GM12892 (cell line): ENCODE measurements at places on chromosomes 3 and 15.

GRCh38 chr3:59251869-59252268 is 202.0 kb upstream of the CFAP20DC start:
- DNase-seq, result no peak

- DNase-seq, result no peak
These were observed 111.8 kb upstream of the DPH6 start for GRCh38 chr15:35657679-35658311.

GRCh38 chr3:109644746-109645145 is 307.4 kb upstream of the DPPA4 start:
- no peak for DNase-seq

DNA sequence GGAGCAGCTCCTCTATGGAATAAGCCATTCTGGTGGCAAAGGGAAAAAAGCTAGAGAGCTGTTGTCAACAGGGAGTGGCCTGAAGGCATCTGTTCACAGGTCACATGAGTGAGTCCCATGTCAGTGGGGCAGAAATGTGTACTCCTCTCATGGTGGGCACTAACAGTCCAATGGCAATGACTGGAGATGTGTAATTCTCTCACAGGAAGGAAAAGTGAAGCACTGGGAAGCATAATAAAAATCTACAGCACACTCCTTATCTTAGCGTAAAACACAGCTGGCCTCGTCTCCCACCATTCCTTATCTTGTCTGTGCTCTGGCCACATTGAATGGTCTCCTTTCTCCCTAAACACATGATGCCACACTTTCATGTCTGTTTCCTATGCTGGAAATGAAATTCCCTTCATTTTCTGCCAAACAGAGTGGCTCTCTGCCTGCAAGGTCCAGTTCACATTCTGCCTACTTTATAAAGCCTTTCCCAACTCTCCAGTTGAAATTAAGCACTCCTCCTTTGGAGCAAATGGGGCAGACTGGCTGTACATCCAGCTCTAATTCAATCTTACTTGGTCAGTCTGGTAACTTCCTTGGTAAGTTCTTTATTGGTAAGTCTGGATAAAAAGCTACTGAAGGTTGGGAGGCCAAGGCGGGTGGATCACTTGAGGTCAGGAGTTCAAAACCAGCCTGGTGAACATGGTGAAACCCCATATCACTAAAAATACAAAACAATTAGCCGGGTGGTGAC is 139.8 kb downstream of the RPL22L1 start:
- DNase-seq, result no peak

- DNase-seq, result no peak
These were observed 303.0 kb upstream of the NR2F2 start for GRCh38 chr15:96027501-96027900.

DNA sequence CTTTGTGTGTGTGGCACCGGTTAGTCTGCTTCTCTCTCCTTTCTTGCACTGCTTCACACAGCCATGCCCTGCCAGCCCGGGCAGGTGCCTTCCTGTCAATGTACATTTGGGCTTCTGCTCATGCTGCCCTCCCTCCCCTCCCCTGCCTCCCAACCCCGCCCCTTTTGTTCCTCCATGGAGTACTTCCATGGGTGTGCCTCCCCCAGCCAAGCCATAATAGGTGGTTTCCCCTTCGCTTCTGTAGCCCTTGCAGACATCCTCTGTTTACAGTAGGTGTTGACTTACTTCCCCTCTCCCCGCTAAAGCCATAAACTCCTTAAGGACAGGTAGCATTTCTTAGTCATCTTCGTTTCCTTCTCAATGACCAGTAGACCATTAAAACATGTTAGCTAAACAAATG is 31.8 kb upstream of the CRTC3 start:
- no peak for DNase-seq

- no peak for DNase-seq
These were observed 53.4 kb upstream of the CD200R1L start for GRCh38 chr3:112900113-112900512.

GRCh38 chr3:79414806-79415205 is 353.0 kb downstream of the ROBO1 start:
- no peak for DNase-seq

DNA sequence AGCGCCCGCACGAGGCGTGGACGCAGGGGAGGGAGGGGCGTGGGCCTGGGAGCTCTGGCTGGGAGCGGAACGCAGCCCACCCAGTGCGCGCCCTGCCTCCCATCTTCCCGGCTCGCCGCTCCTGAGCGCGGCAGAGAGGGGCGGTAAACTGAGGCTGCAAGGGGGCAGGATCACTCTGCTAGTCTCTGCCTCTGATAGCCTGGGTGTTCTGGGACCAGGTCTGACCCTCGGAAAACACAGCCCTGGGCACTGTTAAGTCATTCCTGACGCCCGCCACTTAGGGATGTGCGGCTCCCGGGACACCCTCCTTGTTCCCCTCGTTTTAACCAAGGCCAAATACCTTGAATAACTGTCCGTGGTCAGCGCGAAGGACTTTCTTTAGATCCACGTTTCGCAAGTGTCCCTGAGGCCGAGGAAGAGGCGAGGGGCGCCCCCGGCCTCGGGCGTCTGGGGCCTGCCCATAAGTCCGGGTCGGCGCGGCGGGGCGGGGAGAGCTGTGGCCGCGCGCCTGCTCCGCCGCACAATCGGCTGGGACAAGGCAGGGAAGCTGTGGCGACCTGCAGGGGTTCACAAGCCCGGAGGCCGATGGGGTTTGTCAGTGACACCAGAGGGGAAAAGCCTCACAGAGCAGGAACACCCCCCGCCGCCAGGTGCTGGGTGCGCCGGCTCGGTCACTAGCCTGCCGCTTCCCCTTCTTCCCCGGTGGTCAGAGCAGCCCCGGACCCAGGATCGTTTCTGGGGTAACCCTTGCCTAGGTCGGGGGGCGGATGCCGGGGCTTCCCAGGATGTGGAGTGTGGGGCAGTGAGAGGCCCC is 1.5 kb downstream of the ITPKA start:
- DNase-seq, result no peak

- no peak for DNase-seq
These were observed 66.0 kb downstream of the RBMS3 start for GRCh38 chr3:29346828-29347227.

DNA sequence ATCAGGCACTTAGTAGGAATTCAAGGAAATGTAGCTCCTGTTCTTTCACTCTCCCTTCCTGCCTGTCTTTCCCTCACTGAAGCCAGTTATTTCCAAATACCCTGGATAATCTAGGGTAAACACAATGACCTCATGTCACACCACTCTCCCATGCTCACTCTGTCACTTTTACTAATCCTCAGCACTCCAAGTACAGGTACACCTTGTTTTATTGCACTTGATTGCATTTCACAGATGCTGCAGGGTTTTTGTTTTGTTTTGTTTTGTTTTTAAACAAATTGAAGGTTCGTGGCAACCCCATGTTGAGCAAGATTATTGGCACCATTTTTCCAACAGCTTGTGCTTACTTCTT is 40.8 kb downstream of the PPM1L start:
- DNase-seq, result no peak

DNA sequence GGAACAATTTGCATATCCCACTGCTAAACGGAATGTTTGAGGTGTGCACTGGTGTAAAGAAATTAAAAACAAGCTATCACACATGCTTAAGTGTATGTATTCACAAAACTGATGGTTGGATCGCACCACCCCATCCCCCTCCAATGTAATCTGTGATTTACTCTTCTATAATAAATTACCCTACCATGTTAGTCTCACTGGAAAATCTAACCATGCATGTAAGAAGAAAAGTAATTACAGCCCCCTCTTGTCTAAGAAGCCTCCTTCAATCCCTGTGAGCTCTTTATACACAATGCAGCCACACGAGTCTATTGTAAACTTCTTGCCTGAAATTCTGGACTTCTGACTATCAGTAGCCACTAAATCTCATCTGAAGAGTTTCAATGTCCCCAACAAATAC is 173.6 kb downstream of the ZBTB20 start:
- DNase-seq, result no peak

DNA sequence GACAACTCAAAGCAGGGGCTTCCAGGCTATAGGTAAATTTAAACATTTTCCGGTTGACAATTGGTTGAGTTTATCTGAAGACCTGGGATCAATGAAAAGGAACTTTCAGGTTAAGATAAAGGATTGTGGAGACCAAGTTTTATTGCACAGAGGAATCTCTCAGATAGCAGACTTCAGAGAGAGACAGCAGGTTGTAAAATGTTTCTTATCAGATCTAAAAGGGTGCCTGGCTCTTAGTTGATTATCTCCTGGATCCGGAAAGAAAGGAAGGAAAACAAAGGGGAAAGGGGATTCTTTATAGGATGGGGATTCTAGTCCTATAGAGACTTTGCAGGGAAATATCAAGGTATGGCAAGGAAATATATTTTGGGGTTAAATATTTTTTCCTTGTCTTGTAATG is 951.3 kb upstream of the SEMA6D start:
- DNase-seq, result no peak

GRCh38 chr15:85748176-85748575 is 46.5 kb downstream of the KLHL25 start:
- no peak for DNase-seq

GRCh38 chr3:53740956-53741355 is 105.3 kb downstream of the CHDH start:
- DNase-seq, result no peak

- no peak for DNase-seq
These were observed 5.7 kb downstream of the APH1B start for GRCh38 chr15:63283126-63283525.

GRCh38 chr3:147411238-147411814 is 2.2 kb downstream of the ZIC1 start:
- DNase-seq, result no peak

DNA sequence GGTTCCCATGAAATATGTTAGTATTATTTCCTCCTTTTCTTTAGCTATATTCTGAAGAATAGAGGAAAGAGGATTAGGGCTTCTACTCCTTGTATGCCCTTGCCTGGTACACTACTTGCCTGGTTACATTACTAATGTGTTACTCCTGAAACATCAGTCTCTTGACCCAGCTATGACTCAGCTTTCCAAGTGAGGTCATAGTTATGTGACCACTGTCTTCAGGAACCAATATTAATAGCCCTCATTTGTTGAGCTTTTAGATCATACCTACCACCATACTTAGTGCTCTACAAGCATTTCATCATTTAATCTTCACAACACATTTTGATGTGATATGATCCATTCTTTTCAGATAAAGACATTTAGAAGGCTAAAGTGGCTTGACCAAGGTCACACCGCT is 60.3 kb downstream of the CMSS1 start:
- DNase-seq, result no peak

DNA sequence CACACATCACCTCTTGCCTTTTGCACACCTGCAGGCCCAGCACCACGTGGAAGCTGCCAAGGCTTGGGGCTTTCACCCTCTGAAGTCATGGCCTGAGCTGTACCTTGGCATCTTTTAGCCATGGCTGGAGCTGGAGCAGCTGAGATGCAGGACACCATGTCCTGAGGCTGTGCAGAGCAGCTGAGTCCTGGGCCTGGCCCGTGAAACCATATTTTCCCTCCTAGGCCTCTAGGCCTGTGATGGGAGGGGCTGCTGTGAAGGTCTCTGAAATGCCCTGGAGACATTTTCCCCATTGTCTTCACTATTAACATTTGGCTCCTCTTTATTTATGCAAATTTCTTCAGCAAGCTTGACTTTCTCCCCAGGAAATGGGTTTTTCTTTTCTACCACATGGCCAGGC is 41.9 kb upstream of the PEX5L start:
- DNase-seq, result no peak

DNA sequence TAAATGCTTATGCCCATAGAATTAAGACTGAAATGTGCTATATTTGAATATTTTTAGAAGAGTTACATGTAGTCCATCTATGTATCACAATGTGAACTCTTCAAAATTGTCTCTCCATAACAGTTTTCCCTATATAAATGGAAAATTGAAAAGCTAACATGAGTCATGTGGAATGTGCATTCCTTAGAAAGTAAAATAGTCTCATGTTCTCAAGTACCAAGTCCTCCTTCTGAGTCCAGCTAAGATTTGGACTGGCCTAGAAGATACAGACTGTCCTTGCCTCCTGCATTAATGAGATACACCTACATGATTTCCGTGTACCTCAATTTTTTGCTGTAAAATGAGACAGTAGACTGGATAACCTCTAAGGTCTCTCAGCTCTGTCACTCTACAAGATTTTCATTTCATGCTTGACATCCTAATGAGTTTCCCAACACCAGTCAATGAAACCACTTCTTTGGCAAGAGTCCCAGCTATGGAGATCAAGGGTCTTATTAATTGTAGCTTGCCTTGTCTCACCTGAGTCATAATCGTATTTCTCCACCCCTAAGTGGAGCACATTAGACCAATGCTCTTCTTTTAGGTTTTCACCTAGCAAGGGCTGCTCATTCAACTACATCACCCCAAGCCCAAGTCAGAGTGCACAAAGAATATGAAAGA is 350.6 kb upstream of the IL12A start:
- DNase-seq, result no peak

DNA sequence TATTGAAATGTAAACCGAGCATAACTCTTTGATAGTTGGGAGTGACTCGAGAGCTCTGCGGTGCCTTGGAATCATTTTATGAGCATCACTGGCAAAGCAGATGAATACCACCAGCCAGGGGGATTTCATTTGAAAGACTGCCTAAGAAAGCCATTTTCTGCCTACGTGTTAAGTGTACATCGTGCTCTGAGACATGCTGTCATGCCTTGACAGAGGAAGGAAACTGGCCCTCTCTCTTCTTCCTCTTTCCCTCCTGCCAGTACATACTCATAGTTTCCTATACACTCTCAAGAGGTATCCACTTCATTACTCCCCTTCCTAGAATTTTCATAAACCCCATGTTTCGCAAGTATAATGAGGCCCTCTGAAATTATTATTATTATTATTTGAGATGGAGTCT is 8.8 kb downstream of the BCL2A1 start:
- no peak for DNase-seq

GRCh38 chr15:78715434-78715833 is 74.4 kb upstream of the CHRNB4 start:
- DNase-seq, result no peak

DNA sequence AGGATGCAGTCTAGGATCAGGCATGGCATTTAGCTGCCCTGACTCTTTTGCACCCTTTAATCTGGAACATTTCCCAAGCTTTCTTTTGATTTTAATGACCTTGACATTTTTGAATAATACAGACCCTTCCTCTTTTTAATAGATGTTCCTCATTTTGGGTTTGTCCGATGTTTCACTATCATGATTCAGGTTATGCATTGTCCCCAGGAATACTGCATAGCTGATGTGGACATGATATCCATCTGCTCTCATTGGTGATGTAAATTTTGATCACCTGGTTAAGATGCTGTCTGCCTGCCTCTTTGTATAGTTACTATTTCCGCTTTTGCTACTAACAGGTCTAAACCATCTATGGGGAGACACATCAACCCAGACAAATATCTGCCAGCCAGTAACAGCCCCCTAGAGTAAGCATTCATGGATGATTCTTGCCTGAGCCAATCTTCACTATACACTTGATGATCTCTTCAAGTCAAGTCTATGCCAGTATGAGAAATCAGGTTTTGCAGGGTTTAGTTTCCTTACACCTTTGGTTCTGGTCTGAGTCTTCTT is 50.6 kb upstream of the ULK4 start:
- DNase-seq, result no peak

GRCh38 chr3:27985369-27986035 is 255.9 kb upstream of the CMC1 start:
- DNase-seq, result no peak

GRCh38 chr3:128006061-128007032 is 45.9 kb upstream of the SEC61A1 start:
- no peak for DNase-seq

- no peak for DNase-seq
These were observed 144.1 kb downstream of the VPS13C start for GRCh38 chr15:61916104-61916503.
